ENCODE measurements at places on chromosomes 2 and 18.

DNA sequence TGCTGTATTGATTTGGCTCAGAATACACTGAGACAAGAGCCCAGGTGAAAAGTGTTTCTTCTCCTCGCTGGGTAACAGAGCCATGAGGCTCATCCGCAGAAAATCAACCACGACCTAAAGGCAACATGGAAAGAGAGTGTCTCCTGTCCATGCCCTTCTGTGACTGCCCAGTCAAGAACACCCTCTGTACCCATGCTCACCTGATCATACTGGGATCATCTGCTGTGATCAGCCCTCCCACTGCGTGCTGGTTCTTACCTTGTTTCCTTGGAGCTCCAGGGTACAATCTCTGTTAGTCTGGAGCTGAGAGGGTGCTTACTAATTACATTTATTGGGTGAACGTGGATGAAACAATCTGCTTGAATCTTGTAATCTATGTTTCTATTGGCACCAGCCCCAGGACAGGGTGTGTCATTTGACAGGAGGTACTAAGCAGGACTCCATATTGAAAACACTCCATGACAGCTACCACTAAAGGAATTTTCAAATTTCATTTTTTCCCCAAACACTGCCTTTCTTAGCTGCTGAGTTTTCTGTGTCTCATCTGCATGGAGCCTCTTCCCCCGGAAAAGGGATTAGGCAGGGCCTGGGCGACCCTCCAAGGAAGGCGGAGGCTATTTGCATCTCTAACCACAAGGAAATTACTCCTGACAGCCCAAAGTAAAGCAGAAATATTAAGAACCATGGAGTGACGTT is 39.7 kb upstream of the GRP start:
- no peak for DNase-seq

GRCh38 chr2:101291973-101292372 is 16.5 kb downstream of the RNF149 start:
- no peak for DNase-seq

- no peak for DNase-seq
These were observed 249.4 kb upstream of the UBE2E3 start for GRCh38 chr2:180730976-180731375.

DNA sequence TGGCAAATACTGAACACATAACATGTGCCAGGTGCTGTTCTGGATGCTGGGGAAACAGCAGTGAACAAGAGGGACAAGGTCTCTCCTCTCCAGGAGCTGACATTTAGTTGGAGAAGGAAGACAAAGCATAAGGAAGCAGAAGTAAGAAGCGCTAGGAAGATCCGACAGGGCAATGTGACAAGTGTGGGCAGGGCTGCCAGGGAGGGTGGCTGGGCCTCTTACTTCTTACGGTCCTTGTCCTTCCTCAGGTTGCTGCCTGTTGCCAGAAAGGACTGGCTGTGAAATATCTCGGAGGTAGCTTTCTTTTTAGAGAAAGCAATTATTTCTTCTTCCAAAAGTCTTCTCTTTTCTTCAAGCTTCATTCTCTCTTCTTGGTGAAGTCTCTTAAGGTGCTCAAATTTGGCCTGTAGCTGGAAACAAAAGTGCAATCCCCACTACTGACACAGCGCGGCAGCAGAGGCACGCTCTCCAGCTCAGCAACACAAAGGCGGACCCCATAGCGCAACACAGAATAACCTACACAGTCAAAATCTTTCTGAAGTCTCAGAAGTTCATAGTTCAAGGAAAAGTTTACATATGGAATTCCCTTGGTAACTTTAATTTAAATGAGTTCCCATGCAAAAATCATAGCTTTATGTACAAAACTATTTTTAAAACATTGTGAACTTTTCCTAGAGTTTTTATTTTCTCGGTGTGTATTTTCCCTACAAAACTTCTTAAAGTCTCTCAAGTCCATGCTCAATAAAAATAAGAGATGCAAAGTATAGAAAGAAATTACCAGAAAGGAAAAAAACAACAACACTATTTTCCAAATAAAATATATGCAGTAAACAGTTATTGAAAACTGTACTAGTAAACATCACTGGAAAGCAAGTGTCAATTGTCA is 67.7 kb downstream of the SEPTIN10 start:
- no peak for DNase-seq

DNA sequence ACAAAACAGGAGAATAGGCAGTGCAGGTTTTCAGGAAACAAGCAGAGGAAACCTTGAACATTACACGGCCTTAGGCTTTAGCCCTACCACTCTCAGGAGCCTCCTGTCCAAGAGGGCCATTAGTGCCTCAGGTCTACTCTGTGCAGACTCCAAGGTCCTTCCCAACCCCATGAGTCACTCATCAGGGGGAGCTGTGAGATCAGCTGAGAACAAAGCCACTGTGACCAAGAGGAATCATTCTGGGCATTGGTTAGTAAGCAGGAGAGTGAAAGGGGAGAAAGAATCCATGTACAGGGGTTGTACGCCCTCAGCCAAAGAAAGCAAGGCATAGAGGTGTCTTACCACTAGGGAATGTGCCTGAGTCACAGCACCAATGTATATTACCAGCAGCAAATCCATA is 680.3 kb downstream of the DPP10 start:
- no peak for DNase-seq

DNA sequence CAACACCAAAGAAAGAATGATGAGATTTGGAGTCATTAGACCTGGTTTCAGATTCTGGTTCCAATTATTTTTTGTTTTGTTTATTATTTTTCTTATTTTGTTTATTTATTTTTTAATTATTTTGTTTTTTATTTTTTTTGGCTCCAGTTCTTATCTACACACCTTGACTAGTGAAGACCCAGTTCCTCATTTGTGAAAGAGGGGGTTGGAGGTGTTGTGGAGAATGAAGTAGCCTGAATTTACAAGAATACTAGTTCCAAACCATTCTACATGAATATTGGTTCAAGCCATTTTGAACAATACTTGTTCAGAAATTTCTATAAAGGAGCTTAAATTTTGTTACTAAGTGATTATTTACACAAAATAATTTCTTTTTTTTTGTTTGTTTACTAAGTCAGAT is 6.9 kb upstream of the KCNJ13 start:
- DNase-seq, result no peak

DNA sequence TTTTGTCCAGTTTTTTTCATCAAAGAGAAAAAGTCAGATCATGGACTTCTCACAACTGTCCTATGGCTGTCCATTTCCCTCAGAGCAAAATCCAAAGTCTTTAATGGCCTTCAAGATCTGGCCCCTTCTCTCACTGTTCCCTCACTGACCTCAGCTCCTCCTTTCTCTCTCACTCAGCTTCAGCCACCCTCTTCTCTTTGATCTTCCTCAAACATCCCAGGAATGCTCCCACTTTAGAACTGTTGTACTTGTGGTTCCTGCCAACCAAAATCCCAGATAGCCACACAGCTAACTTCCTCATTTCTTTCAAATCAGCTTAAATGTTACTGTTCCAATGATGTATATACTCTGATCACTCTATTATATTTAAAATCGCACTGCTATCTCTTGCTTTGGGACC is 82.9 kb downstream of the NUP35 start:
- DNase-seq, result no peak

GRCh38 chr2:203097735-203098134 is 83.1 kb downstream of the NBEAL1 start:
- DNase-seq, result no peak

- no peak for DNase-seq
These were observed 255.3 kb downstream of the BCL11A start for GRCh38 chr2:60298006-60298696.

DNA sequence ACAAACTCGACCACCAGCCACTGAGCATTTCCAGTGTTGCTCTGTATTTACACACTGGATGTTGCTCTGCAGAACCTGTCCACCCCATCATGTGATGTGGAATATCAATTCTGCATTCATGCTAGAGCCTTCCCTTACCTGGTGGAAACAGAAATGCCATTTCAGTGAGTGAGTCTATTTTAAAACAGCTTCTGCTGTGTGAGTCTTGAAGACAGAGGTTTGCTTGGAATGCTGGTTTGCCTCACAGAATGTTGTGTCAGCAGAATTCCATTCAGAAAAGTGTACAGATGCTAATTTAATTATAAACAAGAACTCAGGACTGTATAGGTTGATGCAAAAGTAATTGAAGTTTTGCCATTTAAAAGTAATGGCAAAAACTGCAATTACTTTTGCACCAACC is 118.3 kb downstream of the MAP3K20 start:
- no peak for DNase-seq

GRCh38 chr2:3242747-3243369 is 134.8 kb downstream of the EIPR1 start:
- DNase-seq, result no peak

- no peak for DNase-seq
These were observed 45.2 kb downstream of the CYP1B1 start for GRCh38 chr2:38030635-38031355.

DNA sequence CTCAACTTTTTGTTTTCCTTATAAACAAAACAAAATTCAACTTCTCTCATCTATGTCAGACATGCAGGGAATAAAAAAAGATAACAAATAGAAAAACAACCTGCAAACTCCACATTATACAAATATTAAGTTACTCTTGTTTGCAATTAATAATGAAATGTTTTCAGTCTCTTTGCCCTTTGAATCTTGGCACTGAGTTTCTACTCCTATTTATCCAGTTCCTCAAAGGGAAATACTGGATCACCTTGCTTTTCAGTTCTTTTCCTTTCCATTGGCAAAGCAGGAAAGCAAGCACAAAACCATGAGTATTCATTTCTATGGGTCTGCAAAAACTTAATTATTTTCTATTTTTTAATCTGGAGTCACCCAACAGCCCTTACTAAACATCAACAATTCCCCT is 23.6 kb downstream of the KANSL1L start:
- no peak for DNase-seq

DNA sequence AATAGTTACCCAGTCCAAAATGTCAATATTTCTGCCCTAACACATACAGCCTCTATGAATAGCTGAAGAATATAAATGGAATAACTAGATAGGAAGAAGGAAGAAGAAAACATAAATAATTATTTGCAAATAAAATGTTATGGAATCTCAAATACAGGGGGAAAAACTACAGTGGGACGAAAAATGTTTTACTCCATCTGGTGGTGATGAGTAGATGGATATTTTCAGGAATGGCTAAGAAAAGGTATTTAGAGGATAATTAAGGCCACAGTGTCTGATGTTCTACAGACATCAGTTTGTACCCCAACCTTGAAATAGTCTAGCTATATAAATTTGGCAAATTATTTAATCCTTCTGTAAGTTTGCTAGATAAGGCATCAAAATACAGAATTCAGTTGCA is 178.1 kb upstream of the FSHR start:
- no peak for DNase-seq

DNA sequence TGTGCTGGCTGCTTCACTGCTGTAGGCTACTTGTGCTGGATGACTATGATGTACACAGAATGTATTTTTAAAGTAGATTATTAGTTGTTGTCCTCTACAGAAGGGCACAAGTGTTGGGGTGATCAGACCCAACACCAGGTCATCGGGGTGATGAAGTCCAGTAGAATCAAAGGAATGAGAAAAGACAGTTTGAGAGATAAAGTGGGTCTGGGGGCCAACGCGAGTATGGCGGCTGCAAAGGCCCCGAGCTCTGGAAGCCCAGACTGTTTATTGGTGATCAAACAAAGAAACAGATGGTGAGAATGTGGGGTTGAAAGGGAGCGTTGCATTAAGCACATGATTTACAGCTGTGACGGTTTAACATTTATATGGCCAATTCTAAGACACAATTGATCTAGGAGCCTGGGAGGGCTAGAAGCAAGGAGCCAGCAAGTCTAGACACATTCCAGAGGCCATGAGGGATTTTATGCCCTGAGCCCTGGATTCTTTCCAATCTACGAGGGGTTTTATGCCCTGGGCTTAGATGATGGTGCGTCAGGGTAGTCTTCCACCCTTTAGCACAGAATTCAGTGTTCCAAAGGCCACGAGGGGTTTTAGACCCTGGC is 153.5 kb downstream of the AGPS start:
- no peak for DNase-seq

DNA sequence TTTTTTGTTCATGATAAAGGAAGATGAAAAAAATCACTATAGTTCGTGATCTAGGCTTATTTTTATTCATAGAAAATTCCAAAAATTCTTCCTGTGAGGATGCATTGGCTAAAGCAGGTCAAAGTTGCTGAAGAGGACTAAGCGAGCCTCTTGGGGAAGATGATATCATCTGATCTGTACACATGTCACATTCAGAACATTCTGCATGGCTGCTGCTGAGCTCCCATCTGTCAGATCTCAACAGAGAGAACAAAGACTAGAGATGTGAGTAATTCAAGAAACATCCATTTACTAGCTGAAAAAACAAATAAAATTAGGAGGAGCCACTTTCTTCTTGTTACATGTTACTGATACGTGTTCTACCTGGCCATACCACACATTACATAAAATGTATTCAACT is 518.6 kb upstream of the FSIP2 start:
- DNase-seq, result no peak

DNA sequence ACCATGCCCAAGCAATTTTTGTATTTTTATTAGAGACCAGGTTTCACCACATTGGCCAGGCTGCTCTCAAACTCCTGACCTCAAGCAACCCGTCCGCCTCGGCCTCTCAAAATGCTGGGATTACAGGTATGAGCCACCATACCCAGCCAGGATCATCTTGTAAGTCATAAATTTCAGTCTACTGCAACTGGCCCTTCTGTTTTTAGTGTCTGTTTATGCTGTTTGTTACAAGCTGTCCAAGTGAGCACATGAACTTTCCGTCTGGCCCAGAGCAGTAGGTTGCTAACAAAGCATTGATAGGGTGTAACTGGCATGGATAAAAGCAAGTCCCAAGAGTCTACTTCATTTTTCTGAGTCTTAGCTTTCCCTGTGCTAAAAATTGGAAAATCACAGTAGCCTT is 164.4 kb upstream of the NT5C1B start:
- DNase-seq, result no peak

GRCh38 chr2:83368916-83369315 is 1090.2 kb downstream of the SUCLG1 start:
- no peak for DNase-seq

DNA sequence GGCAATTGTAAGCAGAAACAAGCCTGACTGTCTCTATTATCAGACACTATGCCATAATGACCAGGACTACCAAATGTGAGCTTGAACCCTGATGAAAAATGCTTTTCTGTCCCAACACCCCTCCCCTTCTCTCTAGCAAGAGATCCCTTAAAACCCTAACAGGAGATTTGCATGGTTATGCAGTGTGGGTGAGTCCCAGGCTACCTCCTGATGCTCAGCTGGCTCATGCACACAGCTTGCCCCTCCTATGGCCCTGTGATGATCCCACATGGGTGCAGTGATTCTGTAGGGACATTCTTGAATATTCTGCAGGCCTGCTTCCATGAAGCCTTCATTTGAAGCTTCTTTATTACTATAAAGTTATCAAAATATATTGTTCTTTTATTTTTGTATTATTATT is 357.4 kb downstream of the AKAIN1 start:
- DNase-seq, result no peak
